Stimulated activated CD4-positive, alpha-beta T cell treated with anti-CD3 and anti-CD28 coated beads, TNF-alpha, amount 100 ng/mL, for 4 hours (primary cell): ENCODE measurements at places on chromosomes 1 and 21.

DNA sequence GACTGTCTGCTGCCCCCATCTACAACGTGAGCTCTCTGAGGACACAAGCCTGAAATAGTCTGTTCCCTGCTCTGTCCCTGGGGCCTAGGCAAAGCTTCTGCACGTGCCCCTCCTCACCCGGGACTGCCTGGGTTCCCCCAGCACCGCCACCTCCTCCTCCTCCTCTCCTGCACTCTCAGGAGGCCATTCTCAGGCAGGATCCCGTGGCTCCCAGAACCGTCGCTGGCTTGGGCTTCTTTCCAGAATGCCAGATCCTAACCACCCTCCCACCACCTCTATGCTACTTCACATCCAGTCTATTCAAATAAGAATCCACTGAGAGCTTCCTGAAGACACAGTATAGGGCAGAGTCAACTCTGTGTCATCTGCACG is 11.2 kb downstream of the NPHP4 start:
- no peak for DNase-seq

DNA sequence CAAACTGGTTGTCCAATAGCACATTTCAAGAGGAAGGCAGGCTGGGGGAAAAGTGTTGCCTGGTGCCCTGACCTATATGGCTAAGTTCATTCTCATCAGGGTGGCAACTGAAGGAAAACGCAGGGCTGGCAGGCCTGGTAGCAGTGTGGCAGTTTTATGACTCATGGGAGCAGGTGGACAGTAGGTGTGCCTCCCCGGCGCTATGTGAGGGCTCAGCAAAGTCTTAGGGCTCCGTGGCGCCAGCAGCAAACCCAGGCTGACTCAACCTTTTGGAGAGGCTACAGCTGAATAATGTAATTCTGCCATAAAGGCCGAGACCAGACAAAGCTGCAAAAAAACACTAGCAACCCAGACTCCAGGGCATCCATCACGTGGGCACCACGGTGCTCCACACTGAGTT is 23.6 kb downstream of the GADD45A start:
- no peak for DNase-seq

DNA sequence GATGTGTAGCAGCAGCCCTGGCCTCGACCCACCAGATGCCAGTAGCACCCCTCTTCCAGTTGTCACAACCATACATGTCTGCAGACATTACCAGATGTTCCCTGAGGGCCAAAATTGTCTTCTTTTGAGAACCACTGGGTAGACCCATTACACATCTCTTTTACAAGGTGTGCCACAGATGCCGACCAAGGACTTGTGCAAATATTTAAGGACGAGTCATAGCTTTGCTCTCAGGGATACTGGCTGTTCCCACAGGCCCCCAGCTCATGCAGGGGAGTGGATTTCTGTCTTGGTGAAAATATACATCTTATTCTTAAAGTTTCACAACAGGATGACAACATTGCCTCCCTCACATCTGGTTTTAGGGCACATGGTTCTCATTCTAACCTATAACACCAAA is 59.4 kb upstream of the ZBTB18 start:
- no peak for DNase-seq

- no peak for DNase-seq
Measured at GRCh38 chr1:13461977-13462376, 51.7 kb downstream of the PRAMEF20 start.

- no peak for DNase-seq
Measured at GRCh38 chr1:18032172-18032859, 75.3 kb upstream of the IGSF21 start.

- no peak for DNase-seq
Measured at GRCh38 chr1:50995651-50996050, 25.6 kb downstream of the CDKN2C start.

DNA sequence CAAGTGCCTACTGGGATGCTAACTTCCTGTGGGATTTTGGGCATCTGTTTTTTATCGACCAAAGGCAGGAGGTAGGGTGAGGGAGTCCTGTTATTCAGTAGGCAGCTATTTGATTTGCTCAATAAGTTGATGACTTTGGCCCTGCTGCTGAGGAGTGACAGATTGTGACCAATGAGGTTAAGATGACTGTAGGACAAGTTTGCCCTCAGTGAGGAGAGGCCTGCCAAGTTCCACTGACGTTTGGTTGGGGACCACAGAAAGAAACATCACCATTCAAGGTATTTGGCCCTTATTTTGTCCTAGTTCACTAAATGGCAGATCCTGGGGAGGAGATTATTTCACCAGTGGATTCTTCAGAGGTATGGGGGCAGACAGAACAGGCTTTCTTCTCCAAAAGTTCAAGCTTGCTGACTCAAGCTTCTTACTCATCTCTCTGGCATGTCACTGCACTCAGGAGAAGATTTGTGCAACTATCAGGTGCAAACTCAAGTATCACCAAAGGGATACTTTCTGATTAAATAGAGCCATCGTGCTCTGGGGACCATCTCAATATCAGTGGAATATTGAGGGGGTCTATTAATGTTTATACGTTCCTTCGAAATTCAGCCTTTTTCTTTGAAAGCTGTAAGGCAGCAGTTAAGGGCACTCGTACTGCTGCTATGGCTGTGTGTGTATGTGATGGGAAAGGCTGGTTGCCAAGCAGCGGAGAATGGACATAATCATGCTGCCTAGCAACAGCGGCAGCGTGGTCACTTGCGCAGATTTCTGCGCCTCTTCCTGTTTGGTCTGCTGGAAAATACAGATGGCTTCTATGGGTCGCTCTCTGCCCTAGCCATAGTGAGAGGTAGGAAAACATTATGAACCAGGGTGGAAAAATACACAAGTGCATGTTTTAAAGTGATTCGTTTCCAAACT is 78.7 kb downstream of the PBX1 start:
- DNase-seq, result no peak

DNA sequence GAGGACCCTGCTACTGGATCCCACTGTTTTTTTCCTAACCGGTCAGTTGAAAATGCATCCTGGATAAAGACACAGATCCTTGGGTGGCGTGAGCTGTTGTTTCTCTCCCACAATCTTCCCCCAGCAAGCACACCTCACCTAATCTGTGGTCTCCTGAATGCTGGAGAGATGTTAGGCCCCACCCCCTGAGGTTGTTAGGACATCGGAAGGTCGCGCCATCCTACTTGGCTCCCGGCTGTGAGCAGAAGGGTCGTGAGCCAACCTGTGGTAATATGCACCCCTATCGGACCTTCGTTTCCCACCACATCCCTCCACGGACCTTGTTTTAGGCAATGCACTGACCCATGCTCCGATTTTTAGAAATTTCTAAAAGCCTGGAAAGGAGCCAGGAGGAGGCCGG is 89.9 kb upstream of the IPO9 start:
- DNase-seq, result no peak

DNA sequence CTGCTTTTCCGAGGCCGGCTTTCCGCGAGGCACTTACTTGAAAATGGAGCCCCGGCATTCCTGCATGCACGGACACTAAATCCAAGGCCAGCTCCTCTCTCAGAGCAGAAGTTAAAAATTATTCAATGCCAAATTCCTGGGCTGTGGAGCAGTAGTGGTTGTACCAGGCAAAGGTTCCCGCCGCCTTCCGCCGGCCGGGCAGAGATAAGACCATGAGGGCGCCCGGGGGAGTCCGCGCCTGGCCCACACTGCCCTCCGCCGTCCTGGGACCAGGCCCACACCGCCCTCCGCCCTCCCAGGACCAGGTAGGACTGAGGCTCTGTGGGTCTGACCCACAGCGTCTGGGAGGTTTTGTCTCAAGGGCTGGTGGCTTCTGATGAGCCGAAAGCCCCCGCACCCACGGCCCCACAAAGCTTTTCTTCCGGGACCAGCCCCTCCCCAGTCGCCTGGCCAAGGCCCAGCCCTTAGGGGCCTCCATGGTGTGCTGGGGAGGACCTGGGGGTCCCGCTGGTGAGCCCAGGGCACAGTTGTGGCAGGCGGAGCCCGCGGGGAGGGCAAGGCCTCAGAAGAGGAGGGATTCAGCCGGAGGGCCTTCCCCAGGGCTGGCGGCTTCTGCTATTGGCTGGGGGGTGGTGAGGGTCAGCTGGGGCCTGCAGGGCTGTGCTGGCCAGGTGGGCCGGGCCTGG is 12.7 kb upstream of the C1orf159 start:
- no peak for DNase-seq

DNA sequence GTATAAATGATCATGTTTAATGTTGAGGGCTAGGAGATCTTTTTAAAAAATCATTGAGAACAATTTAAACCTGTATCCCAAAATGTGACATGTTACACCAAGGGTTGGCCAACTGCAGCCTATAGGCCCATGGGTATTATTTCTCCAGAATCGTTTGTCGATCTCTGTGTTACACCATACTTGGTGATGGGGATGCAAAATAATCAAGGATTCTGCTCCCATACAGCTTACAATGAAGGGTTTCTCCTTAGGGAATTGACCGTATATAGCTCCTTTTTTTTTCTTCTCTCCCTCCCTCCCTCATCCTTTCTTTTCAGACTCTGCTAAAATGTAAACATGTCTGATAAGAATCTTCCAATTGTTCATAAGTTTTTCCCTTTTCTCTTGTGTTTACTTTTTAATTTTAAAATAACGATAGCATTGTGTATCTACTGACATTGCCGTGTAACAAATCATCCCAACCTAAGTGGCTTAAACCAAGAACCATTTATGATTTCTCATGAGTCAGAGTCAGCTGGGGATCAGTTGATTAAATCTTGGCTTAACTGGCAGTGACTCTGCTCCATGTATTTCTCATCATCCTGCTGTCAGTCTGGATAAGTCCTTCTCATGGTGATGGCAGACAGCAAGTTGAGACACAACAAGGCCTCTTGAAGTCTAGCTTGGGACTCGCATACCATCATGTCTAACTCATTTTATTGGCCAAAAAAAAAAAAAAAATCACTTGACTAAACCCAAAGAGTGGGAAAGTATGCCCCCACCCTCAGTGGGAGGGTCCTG is 48.0 kb downstream of the MARK1 start:
- no peak for DNase-seq

GRCh38 chr1:44806025-44806703 is 987 bp downstream of the DYNLT4 start:
- no peak for DNase-seq

- DNase-seq, result no peak
Measured at GRCh38 chr1:237953238-237953637, 62.5 kb upstream of the ZP4 start.

GRCh38 chr21:27047283-27047657 is 80.4 kb upstream of the ADAMTS5 start:
- no peak for DNase-seq

DNA sequence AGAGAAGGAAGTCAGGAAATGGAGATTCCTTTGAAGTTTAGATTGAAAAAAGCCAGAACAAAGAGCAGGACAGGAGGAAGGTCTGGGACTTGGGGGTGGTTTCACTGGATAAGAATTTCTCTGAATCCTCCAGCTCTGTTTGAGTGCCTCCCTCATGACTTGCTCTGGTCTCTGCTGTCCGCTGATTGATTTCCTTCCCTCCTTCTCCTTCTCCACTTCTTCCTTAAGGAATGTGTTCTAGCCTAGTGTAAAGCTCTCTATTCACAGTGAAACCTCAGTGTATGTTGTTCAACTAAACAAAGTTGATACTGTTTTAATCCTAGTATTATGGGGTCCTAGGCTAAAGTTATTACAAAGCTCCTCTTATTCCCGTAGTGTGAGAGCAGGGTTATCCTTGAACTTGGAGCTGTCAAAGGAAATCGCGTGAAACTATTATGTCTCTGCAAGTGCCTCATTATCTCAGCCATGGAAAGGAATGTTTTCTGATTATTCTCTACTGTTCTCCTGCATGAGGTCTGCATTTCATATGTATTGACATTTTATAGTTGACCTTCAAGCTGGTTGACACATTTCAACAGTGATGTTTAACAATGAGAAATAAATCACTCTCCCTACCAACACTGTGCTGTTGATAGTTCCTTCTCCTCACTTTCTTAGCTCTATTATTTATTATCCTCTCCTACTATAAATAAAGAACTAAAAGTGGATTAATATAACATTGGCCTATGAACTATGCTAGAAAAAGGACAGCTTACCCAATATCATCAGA is 82.7 kb upstream of the KCTD3 start:
- DNase-seq, result no peak

DNA sequence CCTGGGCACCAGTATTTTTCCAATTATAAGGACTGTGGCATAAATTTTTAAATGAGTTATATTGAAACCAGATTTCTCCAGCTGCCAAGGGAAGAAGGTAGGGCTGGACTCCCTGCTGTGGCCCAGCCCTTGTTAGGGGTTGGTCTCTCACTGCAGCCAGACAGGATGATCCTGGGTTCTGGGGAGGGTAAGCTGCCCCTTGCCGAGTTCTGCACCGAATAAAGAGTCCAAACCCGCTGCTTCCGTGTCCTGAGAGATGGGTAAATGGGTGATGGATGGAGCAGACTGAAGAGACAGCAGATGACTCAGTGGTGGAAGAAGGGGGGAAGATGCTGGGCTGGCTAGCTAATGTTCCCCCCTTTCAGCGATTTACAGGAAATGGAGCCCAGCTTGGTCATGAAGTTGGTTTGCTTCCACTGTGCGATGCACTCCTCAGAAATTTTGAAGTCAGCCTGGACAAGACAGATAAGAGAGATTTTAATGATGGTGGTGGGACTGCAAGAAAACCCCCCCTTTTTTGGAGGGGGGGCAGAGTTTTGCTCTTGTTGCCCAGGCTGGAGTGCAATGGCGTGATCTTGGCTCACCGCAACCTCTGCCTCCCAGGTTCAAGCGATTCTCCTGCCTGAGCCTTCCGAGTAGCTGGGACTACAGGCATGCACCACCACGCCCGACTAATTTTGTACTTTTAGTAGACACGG is 41.4 kb downstream of the YARS1 start:
- DNase-seq, result no peak

DNA sequence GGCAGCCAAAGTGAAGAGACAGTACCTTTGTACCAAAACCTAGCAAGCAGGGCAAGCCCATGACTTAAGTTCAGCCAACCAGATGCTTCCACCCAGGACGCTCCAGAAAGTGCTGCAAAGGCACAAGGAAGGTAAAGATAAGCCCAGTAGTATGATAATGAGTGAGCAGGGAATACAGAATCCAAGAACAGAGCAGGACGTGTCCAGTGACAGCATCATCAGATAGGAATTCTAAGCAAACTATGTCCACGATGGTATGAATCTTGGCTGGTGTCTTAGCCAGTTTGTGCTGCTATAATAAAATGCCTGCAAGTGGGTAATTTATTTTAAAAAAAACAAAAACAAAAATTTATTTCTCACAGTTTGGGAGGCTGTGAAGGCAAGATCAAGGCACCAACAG is 13.6 kb downstream of the GJA4 start:
- no peak for DNase-seq

DNA sequence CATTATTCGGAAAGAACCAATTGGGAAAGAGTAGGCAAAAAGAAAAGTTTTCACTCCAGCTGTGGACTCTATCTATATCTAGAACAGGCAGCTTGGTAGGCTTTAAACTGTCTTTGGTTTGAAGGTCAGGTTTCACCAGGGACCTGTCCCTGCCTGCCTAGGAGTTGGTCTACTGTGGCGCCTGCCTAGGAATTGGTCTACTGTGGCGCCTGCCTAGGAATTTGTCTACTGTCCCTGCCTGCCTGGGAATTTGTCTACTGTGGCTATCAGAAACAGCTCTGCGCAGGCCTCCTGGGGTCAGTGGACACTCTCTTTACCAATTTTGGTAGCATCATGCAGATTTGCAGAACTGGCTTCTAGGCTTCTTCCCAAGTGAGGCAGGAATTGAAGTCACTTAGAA is 13.8 kb downstream of the USP25 start:
- DNase-seq, result no peak
